Fibroblast of mammary gland (primary cell): ENCODE measurements at places on chromosomes 7 and 10.

- DNase-seq = no peak
Measured at GRCh38 chr10:32971536-32972091, 13.6 kb upstream of the ITGB1 start.

- DNase-seq = peak; percentile 23
Measured at GRCh38 chr7:38424750-38425463, 151.5 kb upstream of the TARP start.

- peak; percentile 17 for DNase-seq
Measured at GRCh38 chr10:76902949-76903348, 734.7 kb downstream of the KCNMA1 start.

DNA sequence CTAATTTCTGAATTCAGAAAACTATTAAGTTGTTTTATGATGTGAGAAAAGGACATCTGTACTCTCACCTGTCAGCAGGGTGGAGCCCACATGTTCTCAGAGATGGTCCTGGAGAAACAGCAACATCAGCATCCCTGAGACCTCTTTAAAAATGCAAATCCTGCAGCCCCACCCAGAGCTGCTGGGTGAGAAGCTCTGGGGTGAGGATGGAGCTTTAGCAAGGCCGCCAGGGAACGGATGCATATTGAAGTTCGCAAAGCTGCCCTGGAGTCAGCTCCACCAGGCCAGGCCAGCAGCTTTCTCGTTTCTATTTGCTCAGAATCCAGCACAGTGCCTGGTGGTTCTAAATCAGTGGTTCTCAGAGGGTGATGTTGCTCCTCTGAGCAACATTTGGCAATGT, 49.1 kb downstream of the PRKCQ start:
- DNase-seq = no peak

GRCh38 chr10:92074126-92074887, 150.7 kb downstream of the BTAF1 start:
- peak; percentile 11 for DNase-seq

DNA sequence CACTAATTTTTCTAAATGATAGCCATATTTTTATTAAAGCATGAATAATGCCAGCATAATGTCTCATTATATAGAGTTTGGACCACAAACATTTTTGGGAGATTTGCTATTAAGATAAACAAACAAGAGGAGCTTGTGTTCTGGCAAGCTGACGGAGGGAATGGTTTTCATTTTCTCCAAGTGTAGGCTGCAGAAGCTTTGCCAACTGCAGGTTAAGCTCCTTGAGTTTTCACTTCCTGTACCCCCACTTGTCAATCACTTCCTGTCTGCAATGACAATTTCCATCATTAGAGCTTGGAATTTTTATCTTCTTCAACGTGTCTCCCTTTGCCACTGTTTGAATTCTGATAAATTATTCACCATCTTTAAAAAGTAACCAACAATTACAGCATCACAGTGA, 13.4 kb downstream of the EBF3 start:
- peak; percentile 38 for DNase-seq

- no peak for DNase-seq
Measured at GRCh38 chr7:81366546-81366945, 403.3 kb downstream of the HGF start.

DNA sequence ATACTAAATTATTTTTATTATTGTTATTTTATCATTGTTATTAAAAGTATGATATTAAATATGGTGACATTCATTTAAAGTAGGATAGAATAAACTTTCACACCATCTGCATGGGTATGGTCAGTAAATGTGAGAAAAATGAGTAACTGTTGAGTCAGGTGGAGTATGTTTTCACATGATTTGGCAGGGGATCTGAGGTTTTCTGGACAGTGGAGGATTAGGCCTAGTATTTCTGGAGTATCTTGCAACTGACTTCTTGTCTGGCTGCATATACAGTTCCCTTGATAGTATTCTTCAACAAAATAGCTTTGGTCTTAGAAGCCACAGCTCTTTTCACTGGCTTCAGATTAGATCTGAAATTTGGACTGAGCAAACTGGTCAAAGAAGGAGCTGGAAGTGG, 54.5 kb downstream of the GBF1 start:
- DNase-seq = peak; percentile 88

GRCh38 chr7:22417841-22418240, 60.9 kb upstream of the RAPGEF5 start:
- DNase-seq = no peak

DNA sequence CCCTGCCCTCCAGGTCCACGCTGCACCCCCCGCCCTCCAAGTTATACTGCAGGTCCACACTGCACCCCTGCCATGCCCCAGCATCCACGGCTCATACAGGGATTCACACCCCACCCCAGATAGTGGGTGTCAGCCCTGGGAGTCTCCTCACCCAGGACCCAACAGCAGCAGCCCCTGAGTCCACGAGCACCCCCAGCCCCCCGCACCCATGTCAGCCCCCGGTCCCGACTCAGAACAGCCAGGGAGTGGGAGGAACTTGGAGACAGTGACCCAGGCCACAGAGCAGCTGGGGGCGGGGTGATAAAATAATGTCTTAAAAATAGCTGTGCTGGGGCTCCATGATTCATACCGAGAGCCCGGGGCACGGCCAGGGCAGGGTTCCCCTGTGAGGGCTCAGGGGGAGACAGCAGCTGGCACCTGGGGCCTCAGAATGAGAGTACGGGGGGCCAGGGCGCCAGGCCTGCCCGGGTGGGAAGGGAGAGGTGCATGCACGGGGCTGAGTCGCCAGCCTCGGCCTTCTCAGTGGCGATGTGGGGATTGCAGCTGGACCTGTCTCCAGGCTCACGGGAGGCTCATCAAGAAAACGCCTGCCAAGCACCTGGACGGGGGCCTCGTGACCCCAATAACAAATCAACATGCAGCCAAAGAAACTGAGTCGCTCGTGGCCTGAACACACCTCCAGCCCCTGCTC, 29.8 kb downstream of the ADAP1 start:
- no peak for DNase-seq

- peak; percentile 6 for DNase-seq
Measured at GRCh38 chr7:141974831-141975230, 1.3 kb upstream of the TAS2R38 start.

GRCh38 chr10:3780021-3780770, 4.8 kb downstream of the KLF6 start:
- DNase-seq = peak; percentile 59

DNA sequence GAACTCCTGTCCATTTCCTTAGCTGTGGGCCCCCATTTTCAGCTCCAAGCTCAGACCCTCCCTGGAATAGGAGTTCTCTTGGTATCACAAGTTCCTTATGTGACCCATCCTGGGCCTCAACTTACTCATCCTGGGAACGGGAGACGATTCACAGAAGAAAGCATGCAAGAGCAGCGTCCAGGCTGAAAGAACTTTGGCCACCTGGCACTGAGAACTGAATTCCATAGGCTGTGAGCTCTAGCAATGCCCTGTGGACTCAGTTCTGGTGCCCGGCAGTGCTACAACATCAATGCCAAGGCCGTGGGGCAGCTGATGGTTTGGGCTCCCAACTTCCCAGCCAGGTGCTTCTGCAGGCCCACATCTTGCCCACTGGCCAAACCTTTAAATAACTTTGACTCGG, 3.9 kb upstream of the CUEDC2 start:
- DNase-seq = no peak
